ENCODE measurements at places on chromosomes 6 and 20. TPM values are rescaled to one million over a fixed set of nuclear protein-coding genes. Genes with fewer than 3 reads are reported as not detected.

DNA sequence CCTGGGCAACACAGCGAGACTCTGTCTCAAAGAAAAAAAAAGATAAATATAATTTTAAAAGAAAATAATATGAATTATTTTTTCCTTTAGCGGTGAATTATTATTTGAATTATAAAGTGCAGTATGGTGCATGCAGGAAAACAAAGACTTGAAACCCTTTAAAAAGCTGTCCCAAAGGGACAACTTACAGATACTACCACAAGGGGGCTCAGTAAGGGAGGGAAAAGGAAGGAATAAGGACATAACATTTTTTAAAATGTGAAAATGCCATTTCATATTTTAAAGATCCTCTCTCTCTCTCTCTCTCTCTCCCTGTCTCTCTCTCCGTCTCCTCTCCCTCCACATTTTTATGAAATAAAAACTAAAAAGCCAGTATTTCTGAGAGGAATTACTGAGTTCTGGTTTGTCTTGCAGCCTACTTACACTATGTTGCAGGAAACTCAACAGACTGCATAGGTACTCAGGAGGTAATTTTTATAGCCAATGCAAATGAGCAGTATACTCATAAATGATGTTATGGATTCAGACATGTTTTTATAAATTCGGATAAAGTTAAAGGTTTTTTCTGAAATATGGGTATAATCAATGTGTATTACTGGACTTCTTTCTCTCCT is 455.0 kb upstream of the GJE1 start:
- DNase-seq: no peak

Gene EBF4
- 6.8 TPM for total RNA-seq

DNA sequence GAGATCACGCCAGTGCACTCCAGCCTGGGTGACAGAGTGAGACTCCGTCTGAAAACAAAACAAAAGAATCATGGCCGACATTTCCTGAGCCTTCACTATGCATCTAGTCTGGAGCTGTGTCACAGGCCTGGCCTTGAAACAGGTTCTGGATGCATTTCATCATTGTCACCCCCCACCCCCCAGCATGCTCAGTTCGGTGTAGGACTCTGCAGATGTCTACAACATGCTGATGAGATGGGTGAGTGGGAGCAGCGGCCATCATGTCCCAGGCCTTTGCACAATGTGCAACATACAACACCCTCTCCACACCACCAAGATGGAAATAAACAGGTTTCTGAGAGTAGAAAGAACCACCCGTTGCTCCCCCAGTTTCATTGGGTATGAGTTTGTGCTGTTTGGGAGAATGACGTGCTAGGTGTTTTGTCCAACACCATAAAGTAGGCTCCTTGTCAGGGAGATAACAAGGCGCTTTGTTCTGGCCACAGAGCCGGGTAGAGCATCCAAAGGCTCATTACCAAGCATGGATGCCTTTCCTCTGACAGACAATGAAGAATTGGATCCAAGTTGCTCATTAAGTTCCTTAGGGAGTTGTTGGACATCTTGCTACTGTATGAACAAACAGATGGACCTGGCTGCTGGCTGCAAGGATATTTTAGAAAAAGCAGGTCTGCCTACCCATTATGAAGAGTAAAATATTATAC is 22.1 kb downstream of the SNHG17 start:
- no peak for DNase-seq

DNA sequence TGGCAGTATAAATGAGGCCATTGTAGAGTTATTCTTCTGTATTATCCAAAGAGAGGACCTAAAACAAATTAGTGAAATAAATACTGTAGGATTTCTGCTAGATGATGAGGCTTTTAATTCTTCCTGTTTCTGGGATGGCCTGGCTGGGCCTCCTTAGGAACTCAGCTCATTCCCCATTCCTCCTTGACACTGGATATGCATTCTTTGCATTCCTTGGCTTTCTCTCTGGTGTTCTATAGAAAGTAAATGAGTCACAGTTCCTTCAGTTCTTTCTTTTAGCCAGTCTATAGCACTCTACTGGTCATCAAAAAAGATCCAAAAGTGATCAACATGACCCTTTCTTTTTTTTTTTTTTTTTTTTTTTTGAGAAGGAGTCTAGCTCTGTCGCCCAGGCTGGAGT is 8.6 kb downstream of the OR10C1 start:
- no peak for DNase-seq

GRCh38 chr20:11918981-11919380 is 1.3 kb downstream of the BTBD3 start:
- DNase-seq: no peak

GRCh38 chr6:168152306-168152963 is 73.4 kb upstream of the FRMD1 start:
- DNase-seq: no peak

Gene FILIP1
- 0.26 TPM for total RNA-seq

GRCh38 chr6:119630561-119631192 is 281.1 kb upstream of the MAN1A1 start:
- no peak for DNase-seq

- no peak for DNase-seq
These were observed 30.7 kb upstream of the COL10A1 start for GRCh38 chr6:116156405-116157326.

DNA sequence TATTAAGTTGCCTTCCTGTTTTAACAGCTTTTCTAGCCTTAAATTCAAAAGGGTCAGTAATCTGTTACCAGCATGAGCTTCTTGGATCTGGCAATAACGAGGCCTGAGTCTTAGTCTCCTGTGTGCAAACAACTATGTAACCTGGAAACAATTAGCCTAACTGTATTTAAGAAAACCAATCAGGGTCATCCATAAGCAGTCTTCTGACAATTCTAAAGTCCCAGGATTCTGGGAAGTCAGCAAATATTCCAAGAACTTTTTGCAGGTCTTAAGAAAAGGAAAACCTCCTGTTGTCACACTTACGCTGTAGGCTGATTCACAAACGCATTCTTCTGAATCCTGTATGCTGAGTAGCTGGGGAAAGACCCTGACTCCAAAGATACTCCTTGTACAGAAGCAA is 90.4 kb downstream of the COL12A1 start:
- no peak for DNase-seq

Gene LAMP5
- total RNA-seq: not detected

- no peak for DNase-seq
These were observed 31.1 kb downstream of the SERPINB6 start for GRCh38 chr6:2940010-2940850.

DNA sequence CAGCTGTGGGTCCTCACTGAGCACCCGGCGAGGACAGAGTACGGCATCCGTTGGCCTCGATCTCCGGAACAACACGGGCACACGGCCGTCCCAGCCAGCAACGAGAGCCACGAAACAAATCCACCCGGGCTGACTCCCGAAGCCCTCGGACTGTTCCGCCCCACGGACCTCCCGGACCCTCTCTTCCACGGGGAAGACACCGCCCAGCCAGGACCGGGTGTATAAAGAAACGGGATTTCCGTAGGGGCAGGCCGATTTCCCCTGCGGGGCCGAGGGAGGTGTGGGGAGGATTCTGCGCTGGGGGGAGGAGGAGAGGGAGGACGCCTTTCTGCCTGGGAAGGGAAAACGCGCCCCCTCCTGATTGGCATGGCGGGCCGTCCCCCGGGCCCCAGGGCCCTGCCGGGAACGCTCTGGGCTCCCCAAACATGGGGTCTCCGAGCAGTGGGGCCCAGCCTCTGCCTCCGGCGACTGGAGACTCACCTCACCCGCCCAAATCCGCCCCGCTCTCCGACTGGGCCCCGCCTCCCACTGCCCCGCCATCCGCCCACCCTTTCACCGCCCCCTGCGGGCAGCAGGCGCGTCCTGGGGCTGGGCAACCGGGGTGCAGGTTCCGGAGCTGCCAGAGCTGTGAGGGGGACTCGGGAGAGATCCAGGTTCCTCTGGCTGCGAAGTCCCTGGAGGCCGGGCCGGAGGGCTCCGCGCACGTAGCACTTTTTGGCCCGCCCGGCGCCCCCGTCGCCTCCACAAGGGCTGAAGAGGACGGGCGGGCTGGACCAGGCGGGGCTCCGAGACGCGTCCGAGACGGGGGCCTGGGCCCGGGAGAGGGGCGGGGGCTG is 679 bp upstream of the PPDPF start:
- no peak for DNase-seq

Measured in Panc1 (cell line).